ENCODE measurements at places on chromosomes 12 and 14. TPM values are rescaled to one million over a fixed set of nuclear protein-coding genes. Genes with fewer than 3 reads are reported as not detected.

DNA sequence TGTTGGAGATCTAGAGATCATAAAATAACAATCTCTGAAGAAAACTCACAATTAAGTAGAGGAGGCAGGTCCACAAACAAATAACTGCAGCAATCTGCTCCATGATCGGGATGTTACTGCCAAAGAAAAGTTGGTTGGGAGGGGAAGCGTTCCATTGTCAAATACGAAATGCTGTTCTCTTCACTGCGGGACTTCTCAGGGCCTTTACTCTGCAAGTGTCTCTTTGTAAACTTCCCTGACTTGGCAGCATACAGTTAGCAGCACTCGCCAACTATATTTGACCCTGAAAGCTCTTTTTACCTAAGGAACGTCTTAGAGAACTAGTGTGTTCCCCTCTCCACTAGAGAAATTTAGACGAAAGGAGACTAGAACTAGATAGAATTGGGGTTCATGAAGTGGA lies 780.7 kb upstream of the TBX3 start:
- DNase-seq = no peak

DNA sequence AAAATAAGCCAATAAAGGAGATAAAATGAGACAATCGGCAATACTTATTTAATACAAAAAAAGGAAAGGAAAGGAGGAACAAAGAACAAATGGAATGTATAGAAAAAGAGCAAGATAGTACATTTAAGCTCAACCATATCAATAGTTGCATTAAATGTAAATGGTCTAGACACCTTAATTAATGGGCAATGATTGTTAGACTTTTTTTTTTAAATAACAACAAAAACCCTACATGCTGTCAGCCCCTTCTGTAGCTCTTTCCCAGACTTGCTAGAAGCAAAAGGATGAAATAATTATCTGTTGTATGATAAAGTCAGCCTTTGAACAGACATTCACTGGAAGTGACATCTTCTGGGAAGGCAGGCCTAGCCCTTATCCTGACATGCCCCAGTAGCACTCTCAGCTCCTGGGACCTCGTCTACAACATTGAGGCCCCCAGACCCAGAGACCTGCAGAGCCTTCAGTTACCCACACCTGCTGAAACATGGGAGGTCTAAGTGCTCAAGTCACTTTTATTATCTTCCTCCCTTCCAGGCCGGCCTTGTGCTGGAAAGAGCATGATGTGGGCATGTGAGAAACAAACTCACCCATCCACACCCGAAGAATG lies 13.4 kb downstream of the SIVA1 start:
- DNase-seq = no peak

GRCh38 chr12:55057481-55057880 lies 37.7 kb downstream of the NEUROD4 start:
- DNase-seq = no peak

AQP6 gene
- total RNA-seq = not detected

- DNase-seq = no peak
Measured at GRCh38 chr12:109937371-109937770, 37.3 kb downstream of the TCHP start.
